GDM1 (cell line): ENCODE measurements at places on chromosomes 12 and 14.
A peak's percentile ranks its signal among the peaks of the same experiment; 100 is the strongest.

GRCh38 chr14:55610713-55611370, 30.8 kb downstream of the KTN1 start:
- DNase-seq, result no peak

DNA sequence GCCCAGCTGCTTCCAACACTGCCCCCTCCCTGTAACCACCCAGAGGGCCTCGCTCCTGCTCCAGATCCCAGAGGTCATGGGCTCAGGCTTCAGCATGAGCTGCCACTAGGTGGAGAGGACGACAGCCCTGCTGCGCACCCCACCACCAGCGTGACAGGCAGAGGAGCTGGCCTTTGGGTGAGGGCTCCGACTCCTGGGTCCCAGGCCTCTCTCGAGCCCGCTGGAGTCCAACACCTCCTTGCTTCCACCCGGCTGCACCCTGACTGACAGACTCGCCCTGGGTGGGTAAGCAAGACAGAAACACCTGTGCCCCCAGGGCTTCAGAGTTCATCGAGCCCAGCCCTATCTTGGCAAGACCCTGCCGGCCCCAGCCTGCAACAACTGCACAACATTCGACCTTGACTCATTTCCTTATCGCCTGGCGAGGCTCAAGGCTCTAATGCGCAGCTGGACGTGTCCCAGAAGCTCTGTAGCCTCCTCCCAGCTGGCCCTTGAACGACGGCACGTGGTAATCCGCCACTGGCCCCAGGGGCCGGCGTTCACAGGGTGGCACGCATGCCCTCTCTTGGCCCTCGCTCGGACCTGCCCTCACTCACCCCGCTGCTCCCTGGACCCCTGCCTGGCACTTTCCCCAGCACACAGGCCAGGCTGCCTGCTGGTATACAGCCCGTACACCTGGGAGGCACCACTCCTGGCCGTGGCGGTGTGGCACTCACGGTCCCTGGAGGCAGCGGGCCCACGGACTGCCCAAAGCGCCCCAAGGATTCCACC, 28.0 kb downstream of the VPS37B start:
- DNase-seq, result no peak

DNA sequence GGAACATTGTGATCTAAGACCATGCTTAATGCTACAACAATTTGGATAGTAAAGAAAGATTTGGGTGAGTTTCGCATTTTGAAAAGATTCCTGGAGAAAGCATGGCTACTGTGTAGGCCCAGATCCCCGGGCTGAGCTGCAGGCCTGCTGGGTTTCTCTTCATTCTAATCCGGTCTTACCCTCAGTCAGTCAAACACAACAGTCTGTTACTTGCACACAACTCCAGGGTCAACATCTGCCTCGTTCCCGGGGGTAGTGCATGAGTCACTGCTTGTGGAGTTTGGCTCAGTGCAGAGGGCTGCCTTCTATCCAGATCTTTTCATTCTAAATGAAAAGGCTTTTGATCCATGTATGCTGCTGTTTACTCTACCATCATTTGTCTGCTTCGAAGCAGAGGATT, 60.4 kb upstream of the SEL1L start:
- no peak for DNase-seq

DNA sequence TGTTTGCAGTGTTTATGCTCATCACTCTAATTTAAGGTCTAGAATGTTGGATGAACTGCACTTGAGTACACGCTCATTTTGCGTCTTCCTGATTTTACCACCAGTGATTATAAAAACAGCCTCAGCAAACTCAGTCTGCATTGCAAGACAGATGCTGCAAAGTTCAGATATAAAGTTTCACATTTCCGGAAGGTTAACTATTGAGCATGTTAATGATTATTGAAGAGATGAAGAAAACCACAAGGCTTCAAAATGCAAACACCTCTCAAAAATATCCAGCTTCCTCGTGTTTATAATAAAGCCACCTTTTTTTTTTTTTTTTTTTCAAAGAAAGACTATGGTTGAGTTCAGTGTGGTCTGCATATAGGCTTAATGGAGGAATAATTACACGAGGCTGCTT, 92.1 kb upstream of the BMP4 start:
- DNase-seq, result no peak

GRCh38 chr12:31303466-31303865, 22.5 kb downstream of the SINHCAF start:
- no peak for DNase-seq

- DNase-seq, result peak; percentile 25
Measured at GRCh38 chr12:104462931-104463339, 6.2 kb downstream of the CHST11 start.

DNA sequence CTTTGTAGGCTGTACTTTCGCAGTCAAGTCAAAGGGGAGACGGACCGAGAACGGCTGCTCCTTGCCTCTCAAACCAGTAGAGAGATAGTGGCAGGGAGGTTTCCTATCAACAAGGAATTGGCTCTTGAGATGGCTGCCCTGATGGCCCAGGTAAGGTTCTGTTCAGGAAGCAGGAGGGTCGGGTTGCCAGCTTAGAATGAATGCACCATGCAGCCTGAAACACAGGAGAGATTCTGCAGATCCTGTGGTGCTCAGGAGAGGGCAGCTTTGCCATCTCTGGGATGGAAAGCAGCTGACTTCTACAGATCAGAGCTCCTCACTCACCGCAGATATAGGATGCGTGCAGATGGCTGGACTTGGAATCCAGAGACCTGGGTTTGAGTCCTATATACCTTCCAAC, 18.0 kb downstream of the PIGH start:
- no peak for DNase-seq

DNA sequence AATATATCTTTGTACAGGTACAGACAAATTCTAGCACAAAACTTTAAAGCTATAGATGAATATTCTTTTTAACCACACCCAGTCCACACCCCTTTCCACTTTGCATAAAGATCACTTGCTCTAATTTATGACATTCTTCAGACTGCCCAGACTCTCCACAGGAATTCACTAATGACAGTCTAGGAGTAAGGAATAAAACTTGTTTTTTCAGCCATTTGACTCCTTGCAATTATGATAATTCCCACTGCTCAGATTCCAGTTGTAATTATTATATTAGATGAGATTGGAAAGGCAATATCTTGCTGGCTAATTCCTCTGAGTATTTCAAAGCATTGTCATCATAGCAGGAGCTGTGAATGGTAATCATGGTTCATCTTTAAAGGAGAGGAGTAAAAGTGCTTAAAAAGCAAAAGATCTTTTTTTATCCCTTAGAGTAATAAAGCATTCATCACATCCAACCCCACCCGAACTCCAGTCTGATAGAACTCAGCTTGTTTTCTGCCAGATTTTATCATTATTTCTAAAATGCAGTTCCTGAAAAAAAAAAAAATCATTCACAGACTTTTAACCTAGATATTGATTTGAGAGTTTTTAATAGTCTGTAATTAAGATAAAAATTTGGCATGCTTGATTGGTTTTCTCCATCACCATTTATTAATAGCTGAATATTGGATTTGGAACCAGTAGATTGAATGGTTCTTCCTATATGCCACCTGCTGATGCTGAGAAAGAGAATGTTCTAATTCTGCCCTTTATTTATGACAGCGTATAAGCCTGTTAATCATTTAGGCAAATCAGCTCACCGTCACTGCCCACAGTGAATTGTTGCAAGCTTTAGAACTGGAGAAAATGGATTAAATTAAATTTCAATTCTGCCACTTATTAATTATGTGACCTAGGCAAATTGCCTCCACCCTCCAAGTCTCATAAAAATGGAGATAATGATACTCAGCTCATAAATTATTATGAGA, 93.9 kb upstream of the RASSF8 start:
- DNase-seq, result no peak

DNA sequence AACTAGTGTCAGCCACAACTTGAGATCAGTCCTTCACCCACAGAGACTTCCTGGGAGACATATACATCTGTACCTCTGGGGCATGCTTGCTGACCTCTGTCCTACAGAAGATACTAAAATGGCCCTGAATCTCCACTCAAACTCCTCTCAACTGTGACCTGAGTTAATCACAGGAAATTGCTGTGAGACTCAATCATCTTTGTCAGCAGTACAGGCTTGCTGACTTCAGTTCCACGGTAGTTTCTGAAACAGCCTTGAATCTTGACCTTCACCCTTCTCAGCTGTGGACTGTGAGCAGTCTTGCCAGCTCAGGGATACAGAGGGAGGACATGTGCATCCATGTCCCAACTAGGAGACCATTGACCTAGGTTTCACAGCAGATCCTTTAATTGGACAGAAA, 1.4 kb upstream of the KLRC1 start:
- no peak for DNase-seq

DNA sequence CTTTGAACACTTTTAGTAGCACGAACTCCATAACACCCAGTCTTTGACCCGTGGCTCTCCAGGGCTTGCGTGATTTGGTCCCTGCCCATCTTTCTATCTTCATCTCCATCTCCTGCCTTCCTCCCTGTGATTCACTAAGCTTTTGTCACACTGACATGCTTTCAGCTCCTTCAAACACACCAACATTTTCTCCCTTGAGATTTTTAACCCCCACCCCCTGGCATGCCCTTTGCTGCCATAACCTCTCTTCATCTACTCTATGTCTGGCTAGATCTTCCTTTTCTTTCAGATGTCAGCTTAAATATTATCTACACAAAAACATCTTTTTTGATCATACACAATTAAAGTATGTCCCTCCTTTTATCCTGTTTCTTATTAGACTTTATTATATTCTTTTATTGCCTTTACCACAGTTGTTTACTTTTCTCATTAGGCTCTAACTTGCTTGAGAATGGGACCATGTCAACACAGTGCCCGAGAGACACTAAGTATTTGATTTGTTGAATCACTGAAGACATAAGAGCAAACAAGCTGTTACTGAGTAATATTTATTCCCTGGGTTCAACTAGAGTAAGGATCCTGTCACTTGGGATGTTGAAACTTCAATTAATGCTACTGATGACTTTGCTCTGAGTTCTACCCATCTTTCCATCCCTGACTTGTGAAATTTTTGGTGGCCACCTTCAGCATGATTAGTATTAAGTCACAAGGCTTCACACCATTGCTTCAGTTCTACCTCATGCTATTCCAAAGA, 387.3 kb downstream of the LRIG3 start:
- no peak for DNase-seq

DNA sequence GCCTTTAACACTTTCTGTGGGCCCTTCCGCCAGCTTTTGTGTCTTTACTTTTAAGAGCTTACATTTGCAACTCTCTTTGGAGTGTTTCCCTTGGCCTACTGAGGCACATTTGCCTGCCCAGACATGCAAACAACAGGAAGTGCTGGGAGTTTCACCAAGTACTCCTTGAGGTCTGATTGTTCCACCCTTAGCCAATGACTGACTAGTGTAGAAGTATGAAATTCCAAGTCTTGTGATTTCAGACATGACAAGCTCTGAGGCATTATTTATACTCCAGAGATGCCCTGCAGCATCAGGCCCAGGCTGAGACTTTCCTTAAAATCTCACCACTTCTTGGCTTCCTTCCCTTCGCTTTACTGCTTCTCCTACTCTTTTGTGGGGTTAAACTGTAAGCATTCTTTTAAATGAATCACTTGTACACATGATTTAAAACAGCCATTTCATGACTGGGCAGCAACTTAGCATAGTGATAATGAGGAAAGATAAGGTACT, 174.1 kb downstream of the SLC6A15 start:
- DNase-seq, result no peak

- DNase-seq, result no peak
Measured at GRCh38 chr12:85296362-85296761, 16.3 kb downstream of the ALX1 start.

- no peak for DNase-seq
Measured at GRCh38 chr12:124914392-124915238, at the start of gene UBC. Gene UBC (minus strand): TSS chr12:124914650. CDS start chr12:124913771, 879 bp downstream.

- DNase-seq, result no peak
Measured at GRCh38 chr12:40241741-40242140, 16.9 kb downstream of the LRRK2 start.

- DNase-seq, result no peak
Measured at GRCh38 chr12:2267703-2268470, 215.1 kb downstream of the CACNA1C start.

GRCh38 chr14:65370801-65371248, 41.7 kb upstream of the FUT8 start:
- no peak for DNase-seq

DNA sequence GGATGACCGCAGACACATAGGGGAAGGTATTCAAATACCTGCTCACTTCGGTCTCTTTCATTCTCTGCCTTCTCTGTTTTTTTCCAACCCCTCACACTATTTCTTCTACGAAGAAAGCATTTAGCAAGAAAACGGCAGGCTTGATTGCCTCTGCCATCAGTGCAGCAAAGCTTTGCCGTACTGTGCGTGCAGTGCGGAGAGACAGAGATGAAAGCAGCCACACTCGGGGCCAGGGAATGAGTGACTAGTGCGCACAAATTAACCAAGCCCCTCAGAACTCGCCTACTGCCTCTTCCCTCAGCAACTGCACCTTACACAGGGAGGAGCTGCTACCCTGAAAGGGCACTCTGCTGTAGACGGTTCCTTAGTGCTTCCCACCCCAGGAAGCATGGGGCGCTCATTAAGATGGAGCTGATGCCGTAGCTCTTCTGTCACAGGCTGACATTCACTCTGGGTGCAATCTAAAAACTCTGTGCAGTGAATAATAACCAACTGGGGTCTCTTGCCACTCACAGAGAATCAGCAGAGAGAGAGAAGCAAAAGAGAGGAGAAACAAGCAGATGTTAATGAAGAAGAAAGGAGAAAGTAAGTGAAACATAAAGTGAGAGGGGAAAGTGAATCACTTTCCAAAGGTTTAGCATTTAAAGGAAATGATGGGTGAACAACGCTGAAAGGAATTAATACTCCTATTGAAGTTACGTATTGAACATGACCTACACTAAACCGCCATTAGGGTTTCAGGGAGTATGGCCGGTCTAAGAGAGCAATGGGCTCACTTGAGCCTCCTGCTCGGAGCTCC, 69.4 kb downstream of the GRIN2B start:
- DNase-seq, result no peak

DNA sequence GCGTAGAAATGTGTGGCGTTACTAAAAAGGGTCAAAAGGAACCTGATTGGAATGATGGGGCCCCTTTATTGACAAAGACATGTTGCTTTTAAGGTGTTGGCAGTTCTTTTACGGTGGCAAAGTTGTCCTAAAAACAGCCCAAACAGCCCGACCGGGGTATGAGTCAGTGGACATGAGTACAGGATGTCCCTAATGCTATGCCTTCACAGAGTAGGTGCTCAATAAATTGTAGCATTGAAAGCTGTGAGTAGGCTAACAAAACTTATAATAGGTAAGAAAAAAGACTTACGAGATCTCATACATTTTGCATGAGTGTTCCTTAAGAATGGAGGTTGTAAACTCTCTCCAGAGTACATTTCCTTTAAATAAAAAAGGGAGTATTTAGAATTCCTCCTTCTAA, 2.6 kb downstream of the ELK3 start:
- DNase-seq, result no peak

DNA sequence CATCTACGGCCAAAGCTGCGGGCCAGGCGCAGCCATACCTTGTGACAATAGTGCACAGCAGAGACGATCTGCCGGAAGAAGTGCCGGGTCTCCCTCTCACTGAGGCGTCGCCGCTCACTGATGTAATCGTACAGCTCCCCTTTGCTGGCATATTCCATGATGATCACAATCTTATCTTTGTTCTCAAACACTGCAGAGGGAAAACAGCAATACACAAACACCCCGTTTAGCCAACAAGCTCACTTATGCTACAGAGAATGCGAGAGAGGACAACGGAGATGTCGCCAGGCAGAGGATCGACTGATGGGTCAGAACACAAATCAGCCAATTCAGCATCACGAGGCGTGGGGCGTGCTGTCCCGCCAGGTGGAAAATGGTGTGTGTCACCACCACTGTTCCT, 52.1 kb downstream of the NUAK1 start:
- no peak for DNase-seq
